GM12865 (cell line): ENCODE measurements at places on chromosomes 5 and 9.

DNA sequence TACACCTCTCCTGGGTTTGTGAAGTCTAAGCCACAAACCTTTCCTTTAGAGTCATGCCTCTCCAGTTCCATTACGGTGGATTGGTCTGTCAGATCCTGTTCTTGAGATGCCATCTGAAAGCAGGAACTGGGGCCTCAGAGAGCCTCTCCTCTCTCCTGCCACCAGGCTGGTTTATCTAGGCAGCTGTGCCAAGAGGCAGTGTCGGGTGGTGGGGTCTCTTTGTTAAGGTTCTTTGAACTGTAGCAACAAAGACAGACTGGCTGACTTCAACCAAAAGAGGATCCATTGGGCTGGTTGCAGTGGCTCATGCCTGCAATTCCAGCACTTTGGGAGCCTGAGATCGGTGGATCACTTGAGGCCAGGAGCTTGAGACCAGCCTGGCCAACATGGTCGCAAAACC, 66.0 kb upstream of the ANGPTL2 start:
- no peak for DNase-seq

GRCh38 chr9:100084128-100084453, 14.7 kb downstream of the ERP44 start:
- peak; percentile 77 for DNase-seq

DNA sequence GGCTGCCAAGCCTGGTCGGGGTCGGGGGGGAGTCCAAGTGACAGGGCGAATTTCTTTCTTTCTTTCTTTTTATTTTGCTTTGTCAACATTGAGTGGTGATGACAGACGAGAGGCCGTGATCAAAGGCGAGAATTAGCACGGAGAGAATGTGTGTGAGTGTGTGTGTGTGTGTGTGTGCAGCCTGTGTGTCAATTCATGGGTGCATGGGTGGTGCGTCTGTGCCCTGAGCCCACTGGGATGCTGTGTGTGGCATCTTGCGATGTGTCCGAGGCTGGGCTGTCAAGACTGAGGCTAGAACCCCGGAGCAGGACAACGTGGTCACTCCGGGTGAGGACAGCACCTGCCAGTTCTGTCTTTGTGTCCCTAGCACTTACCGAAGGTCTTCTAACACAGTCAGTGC, 4.7 kb upstream of the FIBCD1 start:
- no peak for DNase-seq

GRCh38 chr5:97002983-97003382, 67.1 kb downstream of the LNPEP start:
- DNase-seq, result no peak

DNA sequence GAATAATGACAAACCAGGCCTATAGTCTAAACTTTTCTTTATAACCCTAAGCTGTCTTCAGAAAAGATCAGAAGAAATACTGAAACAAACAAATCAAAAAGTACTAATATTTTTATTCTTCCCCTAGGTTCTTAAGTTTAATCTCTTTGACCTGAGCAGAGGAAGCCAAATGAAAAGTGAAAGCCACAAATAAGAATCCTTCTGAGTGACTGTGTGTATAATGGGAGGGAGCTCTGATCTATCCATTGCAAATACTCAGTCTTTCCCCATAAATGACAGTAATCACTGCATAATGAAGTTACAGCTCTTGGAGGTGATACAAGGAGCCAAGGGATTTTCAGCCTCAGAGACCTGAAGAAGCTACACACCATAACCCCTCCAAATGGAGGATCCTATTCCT, 126.9 kb upstream of the ATP10B start:
- DNase-seq, result peak; percentile 8

- no peak for DNase-seq
Observed at GRCh38 chr5:74497706-74498105, 142.8 kb downstream of the ENC1 start.

- no peak for DNase-seq
Observed at GRCh38 chr5:94362857-94363256, 255.5 kb downstream of the KIAA0825 start.

GRCh38 chr5:143177263-143177983, 226.1 kb downstream of the NR3C1 start:
- no peak for DNase-seq

- no peak for DNase-seq
Observed at GRCh38 chr9:71758785-71759184, 9.5 kb downstream of the CEMIP2 start.

- no peak for DNase-seq
Observed at GRCh38 chr5:881551-881935, 11.1 kb downstream of the BRD9 start.

DNA sequence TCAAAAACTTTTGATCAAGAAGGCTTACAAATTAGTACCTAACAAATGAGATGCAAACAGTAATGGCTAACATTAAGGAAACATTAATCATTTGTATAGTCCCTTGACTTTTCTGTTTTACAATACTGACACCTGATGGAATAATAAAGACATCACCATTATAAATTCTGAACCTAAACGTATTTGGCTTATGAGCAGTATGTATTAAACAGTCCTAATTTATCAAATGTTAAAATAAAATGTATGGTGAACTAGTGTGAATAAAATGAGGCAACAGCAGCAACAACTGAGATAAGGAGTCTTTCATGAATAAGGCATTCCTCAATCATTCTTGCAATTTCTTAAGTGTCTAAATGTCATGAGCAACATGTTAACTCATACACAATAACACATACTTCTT, 6.0 kb downstream of the PUM3 start:
- DNase-seq, result no peak

GRCh38 chr5:68374796-68375518, 159.4 kb downstream of the PIK3R1 start:
- peak; percentile 38 for DNase-seq

GRCh38 chr5:153816870-153817269, 221.8 kb downstream of the FAM114A2 start:
- no peak for DNase-seq

GRCh38 chr5:154202379-154203260, 12.1 kb downstream of the GALNT10 start:
- DNase-seq, result peak; percentile 78

DNA sequence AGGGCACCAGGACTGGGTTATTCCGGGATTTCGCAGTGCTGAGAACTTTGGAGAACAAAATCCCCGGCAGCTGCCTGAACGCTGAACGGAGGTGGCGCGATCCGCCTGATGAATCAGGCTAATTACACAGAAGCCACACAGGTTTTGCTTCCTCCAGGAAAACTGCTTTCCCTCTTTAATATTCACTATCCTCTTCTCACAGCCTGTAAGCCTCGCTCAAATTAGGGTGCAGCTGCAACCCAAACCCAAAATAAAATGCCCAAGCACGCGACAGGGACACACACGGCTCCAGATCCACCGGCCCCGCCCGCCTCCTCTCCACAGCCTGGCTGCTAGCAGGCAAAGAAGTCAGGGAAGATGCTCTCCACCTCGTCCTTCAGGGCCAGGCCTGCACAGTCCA, 6.0 kb downstream of the SOHLH1 start:
- no peak for DNase-seq

DNA sequence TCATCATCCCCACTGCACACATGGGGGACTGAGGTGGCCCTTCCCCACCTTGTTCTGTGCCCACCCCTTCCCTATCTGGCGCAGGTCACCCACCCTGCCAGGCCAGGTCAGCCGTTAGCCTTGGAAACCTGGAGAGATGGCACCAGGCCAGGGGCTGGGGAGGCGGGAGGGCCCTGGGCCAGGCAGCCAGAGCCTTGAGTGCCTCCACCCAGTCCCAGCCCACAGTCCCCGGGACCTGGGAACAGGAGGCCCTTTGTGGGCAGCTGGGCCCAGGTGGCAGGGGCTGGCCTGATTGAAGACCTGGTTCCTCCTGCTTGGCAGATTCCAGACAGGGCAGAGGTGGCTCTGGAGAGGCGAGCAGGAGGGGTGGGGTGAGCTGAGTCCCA, 70.6 kb downstream of the LRSAM1 start:
- no peak for DNase-seq

GRCh38 chr9:34866614-34867013, 91.5 kb upstream of the PHF24 start:
- no peak for DNase-seq

DNA sequence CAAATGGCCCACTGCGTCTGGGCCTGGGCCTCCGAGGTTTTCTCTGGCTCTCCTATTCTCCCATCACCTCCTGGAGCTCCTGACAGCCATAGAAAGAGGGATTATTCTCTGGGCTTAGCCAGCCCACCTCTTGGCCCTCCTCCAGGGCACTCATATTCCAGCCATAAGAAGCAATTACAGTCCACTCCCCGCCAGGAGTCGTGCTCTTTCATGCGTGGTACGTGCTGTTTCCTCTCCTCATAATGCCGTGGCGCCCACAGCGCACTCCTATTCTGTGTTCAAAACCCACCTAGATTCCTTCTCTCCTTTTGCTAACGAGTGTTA, 240.8 kb upstream of the ZNF462 start:
- no peak for DNase-seq

GRCh38 chr5:5374009-5374715, 48.3 kb upstream of the ICE1 start:
- no peak for DNase-seq

- no peak for DNase-seq
Observed at GRCh38 chr5:89293810-89294209, 410.8 kb upstream of the MEF2C start.

GRCh38 chr9:109181284-109181683, 14.2 kb upstream of the FRRS1L start:
- DNase-seq, result peak; percentile 90

- DNase-seq, result no peak
Observed at GRCh38 chr5:10622810-10623209, 58.9 kb downstream of the ANKRD33B start.

- DNase-seq, result no peak
Observed at GRCh38 chr5:127980843-127981242, 102.7 kb upstream of the SLC12A2 start.

DNA sequence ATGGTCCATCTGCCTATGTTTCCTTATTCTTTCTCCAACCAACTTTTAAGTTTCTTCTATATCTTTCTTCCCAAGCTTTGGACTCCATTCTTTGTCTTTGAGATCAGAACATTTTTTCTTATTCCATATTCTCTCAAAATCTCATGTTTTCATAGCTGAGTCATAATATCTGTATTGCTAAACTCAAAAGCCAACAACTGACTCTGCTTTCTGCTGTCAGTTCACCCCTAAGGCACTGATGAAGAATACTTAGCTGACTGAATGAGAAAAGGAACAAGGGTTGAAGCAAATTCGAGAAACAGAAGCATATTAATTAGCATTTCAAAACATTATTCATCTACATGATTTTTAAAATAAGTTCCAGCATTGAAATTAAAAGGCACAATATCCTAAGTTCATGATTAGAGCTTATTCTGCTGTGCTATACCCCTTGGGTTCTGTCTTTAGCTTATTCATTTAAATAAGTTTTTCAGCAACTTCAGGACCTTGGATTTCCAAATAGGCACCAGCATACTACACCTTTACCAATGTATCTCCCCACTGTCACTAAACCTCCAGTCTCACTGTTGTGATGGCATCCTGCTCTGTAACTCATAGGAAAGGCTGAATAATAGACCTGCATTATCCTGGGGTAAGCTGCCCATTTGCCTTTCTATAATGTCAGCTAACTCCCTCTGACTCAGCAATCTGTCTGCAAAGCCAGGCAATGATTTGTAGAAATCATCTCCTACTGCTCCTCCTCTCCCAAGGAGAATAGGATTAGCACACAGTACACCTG, 49.9 kb upstream of the C5orf46 start:
- no peak for DNase-seq

DNA sequence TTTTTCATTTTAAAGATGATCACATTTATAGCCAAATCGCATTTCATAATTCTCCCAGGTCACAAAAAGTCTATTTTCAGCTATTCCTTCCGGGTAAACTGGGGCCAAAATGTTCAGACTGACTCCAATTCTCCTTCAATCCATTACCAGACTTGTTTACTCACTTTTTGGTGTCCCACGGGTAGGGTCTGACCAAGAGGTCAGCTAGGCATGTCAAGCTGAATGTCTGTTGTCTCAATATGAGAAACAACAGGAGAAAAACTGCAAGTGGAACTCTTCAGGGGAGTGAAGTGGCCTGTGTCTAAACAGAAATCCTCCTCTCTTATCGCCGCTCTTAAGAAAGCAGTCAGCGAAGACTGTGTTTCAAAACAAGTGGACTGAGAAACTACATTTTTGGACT, 171.3 kb downstream of the APBA1 start:
- no peak for DNase-seq

GRCh38 chr5:62608529-62609511, 30.2 kb downstream of the LRRC70 start:
- DNase-seq, result no peak

GRCh38 chr5:60972231-60972630, 27.2 kb downstream of the NDUFAF2 start:
- peak; percentile 26 for DNase-seq

DNA sequence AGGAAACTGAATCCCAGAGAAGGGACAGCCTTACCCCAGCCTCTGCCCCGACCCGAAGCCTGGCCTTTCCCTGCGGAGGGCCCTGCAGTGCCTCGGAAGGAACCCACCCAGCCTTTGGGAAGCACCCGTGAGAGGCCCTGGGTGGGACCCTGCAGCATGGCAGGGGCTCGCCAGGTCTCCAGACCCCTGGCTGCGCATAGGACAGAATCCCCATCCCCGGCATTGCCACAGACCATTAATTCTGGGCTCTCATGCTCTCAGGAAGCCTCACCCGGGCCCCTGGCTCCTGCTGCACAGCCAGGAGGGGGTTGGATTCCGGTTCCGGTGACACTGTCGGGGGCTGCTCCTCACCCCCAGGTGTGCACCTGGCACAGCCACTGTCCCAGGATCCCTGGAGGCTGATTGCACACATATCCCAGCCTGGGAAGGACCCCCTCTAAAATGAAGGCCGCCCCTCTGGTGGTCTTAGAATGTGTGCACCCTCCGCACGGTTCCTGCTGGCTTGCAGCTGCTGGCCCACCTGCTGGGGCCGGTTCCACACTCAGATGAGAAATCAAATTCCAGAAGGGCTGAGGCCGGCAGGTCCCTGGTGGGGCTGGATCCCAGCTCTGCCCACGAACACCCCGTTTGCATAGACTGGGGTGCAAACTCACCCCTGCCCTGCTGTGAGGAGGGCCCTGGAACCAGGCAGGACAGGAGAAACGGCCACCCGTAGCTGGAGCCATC, 4.7 kb downstream of the EGFL7 start:
- DNase-seq, result no peak

DNA sequence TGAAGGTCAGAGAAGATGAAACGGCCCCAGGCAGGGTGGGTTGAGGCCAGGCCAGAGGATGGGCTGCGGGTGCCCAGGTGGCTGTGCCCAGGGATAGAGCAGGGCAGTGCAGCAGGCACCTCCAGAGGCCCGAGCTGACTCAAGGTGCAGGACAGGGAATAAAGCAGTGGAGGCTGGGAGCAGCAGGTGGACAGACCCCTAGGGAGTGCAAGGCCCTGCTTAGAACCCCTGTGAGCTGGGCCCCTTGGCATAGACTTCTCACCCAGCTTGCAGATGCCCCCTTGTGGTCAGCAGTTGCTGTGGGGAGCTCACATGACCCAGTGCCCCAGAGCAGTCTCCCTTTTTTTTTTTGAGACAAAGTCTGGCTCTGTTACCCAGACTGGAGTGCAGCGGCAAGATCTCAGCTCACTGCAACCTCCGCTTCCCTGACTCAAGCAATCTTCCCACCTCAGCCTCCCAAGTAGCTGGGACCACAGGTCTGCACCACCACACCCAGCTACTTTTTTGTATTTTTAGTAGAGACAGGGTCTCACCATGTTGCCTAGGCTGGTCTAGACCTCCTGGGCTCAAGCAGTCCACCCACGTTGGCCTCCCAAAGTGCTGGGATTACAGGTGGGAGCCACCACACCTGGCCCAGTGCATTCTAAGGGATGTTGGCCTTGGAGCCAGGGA, 118.8 kb downstream of the WNK2 start:
- DNase-seq, result peak; percentile 75
